Tibial nerve (tissue), 4 donors: ENCODE measurements at places on chromosomes 13 and 19. TPM values are rescaled to one million over a fixed set of nuclear protein-coding genes. Genes with fewer than 3 reads are reported as not detected.

DNA sequence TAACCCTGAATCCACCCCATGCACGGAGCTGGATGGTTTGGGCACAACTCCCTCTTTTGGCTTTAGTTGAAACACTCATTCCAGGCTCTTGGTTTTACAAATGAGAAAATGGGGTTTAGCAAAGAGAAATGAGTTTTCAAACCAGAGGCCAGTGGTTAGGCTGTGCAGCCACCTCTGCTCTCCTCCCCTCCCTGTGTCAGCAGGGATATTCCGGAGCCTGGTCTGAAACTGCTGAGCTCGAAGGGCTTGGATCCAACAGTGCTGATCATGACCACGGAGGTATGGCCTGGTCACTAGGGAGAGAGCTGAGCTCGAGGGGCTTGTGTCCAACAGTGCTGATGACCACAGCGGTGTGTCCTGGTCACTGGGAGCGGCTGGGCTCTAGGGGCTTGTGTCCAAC is 41.5 kb downstream of the ZNF787 start:
- DNase-seq, result no peak

IGSF23 gene
- total RNA-seq, result not detected

ZNF653 gene
- total RNA-seq, result 7.3 TPM

ANGPTL4 gene
- 61.6 TPM for total RNA-seq

DNA sequence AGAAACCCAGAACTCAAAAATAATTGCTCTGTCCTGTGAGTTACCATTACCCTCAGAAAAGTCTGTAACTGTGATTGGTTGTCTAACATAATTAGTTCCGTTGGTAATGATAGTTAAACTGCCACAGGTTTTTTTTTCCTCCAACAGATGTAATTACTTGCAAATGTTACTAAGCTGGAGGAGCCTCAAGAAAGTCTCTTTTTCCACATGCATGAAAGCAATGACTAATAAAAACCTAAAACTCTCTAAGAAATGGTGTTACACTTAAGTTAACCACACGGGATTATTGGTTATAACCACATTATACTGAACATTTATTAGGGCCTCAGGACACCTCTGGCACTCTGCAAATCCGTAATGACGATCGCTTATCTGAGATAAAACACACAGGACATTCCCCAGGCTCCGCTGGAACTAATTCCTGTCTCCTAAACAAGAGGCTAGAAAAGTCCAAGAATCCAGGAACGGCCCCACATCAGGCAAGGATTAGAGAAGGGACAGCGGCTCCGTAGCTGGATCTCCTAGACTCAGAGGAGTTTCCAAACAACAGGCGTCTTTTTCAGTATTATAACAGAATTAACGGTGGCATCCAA is 753 bp downstream of the ZNF235 start:
- no peak for DNase-seq

- DNase-seq, result no peak
Observed at GRCh38 chr19:36110487-36111199, at the start of gene OVOL3. Gene OVOL3 (plus strand): TSS chr19:36111143. CDS start chr19:36111203, 60 bp downstream.
